HEK293T (cell line): ENCODE measurements at places on chromosomes 2 and 18.

GRCh38 chr2:49836017-49836416, 681.7 kb upstream of the FSHR start:
- DNase-seq = no peak

DNA sequence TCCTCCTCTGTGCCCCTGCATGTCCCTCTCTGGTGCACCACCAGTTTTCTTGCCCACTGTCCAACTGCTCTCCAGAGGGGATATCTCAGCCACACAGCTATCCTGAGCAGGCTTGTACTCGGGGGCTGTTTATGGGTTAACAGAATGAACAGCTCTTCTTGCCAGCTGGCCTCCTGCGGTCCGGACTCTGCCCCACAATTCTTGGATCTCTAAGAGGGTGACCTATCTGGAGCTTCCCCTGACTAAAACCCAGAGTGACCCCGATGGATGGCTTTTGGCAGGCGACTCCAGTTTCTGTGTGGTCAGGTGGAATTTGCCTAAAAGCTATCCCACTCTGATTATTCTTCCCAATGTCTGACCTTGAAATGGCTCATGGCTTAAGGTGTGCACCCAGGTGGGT, 9.1 kb downstream of the SOWAHC start:
- no peak for DNase-seq

DNA sequence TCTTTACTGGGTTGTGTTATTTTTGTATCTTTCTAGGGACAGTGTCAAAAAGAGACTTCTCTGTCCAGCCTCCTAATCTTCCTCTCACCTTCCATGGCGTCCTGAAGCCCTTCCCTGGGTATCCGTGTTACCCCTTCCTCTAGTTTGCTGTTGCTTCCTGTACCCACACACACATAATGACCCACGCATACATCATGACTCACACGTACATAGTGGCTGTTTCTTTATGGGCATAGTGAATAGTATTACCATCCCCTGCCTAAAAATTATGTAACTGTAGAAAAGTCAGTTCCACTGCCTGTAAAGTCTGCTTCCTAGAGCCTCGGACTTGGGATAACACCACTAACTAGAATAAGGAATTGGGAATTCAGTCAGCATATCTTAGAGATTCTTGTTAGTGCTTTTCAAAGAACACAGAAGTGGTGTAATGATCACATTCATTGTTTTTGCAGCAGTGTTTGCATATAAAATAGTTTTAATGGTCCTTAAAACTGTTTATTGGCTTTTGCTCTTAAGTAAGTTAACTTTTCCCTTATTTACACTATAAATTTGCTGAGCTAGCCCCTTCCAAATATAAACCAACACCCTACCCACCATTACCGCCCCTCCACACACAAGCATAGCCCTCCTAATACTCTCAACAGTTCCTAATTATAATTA, 308.4 kb upstream of the RAB12 start:
- no peak for DNase-seq

GRCh38 chr2:18940184-18940583, 350.8 kb upstream of the NT5C1B start:
- DNase-seq = no peak

DNA sequence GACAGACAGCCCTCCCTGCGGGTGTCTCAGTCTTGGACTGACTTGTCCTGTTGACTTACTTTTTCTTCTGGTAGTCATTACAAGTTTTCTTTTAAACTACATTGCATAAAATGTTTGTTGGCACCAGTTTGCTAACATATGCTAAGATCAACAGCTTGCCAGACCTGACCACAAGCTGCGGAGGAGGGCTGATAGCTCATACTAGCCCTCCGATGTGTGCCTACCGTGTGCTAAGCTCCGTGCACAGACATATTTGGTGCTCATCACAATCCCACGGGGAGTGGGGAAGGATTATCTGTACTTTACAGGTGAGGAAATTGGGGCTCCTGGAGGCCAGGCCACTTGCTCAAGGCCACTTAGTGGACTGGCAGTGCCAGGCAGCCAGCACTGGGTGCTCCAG, 72.8 kb upstream of the YPEL5 start:
- no peak for DNase-seq
